MCF 10A (cell line): ENCODE measurements at places on chromosomes 1 and 21. TPM values are rescaled to one million over a fixed set of nuclear protein-coding genes. Genes with fewer than 3 reads are reported as not detected.

DNA sequence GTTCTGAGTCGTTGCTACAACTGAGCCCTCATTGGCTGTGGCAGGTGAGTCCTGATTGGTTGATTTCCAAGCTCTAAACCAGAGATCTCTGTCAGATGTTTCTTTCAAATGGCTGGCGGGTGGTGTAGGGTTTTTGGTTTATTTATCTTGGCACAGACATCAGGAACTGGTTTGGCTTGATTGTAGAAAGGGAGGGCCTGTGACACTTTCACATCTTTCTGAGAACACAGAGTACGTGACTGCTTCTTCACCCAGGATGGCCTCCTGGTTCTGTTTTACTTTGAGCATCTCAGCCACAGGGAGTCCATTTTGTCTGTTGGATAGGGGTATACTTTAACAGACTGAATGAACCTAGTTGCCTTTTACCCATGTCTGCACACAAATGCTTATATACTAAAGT, 89.4 kb upstream of the GPR52 start:
- DNase-seq = no peak

DNA sequence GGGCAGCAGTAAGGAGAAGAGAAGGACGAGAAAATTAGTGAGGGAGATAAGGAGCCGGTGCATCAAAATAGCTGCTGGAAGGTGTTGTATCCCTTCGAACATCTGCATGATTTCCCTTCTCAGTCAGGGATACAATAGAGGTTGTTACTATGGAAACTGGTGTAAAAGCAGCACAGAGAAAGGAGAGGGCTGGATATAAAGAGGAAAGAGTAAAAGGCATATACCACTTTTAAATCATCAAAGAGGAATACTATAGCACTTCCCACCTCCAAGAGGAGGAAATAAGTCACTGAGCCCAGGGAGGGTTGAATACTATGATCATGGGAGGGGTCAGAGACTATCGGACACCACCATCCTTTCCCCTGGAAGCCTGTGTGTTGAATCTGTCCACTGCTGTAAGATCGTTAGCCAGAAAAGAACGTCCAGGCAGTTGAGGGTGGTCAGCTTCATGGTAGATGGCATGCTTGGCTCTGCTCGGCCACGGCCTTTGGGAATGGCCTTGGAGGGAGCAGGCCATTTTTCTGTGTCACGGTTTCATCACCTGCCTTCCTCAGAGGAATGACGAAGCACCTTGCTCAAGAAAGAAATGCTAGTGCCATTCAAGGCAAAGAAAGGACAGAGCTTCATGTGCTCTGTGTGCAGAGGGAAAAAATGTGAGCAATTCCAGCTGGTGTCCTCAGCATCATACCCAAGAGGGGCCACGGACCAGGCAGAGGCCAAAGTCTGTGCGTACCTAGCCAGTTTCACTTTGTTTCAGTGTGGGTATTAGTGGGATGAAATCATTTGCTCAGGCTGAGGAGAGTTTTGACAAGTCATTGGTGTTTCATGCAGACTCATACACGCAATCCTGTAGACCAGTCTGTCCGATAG, 64.2 kb downstream of the IRF2BP2 start:
- no peak for DNase-seq

DNA sequence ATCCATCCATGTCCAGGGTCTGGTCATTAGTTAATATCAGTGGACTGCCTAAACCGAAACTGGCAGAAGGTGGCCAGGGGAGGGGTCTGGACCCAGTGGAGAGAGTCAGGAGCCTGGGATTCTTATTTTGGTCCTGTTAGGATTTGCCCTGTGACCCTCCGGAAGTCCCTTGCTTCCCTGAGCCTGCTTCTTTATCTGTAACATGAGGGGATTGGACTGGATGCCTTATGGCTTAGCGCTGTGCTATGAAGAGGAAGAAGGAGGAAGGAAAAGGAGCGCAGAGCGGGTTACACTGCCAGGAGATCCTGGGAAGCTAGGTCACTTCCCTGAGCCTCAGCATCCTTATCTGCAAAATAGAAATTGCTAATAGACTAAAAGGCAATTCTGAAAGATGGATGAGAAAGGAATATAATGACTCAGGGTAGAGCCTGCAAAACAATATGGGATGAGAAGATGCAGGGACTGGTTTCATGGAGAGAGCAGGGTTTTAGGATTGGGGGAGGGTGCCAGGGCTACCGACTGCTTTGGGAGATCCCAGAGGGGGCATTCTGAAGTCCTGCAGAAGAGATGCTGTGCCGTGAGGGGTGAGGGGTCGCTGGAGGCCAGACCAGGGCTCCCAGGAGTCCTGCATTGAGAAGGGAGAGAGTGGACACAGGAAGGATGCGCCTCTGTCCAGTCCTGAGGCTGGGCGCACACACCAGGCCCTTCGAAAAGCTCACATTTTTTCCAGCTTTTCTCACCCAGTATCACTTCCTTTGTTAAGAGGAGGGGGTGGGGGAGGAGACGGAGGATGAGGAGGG, 460 bp upstream of the ADORA1 start:
- peak; percentile 22 for DNase-seq

GRCh38 chr1:204744107-204744779, 58.7 kb upstream of the LRRN2 start:
- DNase-seq = no peak

GRCh38 chr1:112458756-112459155, 50.0 kb upstream of the WNT2B start:
- DNase-seq = no peak

The PTCH2 gene
- total RNA-seq = 0.56 and 0.79 TPM in 2 replicates

The FLG2 gene
- not detected in 2 replicates for total RNA-seq
